Myocyte (in vitro differentiated cells): ENCODE measurements at places on chromosomes 7 and 10. TPM values are rescaled to one million over a fixed set of nuclear protein-coding genes. Genes with fewer than 3 reads are reported as not detected.

POLL gene
- 15.3 and 16.0 TPM in 2 replicates for total RNA-seq

DNA sequence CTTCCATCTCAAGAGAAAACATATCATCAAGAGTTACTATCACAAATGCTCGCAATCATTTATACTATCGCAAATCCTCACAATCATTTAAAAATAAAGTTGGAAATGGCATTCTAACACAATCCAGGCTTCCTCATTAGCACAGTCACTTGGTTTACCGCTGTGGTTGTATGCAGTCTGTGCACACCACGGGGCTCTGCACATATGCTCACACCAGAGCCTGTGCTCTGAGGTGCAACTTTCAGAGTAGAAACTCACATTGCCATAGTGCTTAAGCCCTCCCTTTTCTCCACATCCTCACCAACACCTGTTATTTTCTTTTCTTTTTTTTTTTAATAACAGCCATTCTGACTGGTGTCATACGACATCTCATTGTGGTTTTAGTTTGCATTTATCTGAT, 235.6 kb upstream of the KLF6 start:
- DNase-seq: no peak

DNA sequence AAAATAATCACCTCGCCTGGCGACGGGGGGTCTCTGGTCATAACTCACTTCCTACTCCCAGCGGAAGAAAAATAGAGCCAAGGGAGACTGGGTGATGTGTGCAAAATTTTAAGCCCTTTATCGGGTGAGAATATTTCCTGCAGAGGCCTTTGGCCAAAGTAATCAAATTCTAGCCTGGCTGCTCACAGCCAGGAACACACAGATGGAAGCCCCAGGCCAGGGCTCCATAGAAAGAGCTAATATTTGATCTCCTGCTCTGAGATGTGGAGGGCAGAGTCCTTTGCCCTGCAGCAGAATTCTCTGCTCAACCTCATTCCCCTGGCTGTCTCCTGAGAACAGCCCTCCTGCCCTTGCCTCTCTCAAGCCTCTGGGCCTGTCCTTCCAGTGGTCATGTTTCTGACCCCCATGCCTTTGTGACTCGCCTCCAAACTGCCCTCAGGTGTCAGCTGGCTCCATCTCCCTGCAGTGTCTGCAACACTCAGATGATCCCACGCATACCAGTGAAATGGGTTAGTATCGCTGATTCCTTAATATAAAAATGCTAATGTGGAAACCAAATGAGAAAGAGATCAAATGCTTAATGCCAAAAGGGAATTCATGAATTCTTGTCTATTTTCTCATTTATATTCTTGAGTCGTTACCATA, 34.5 kb downstream of the FRMD4A start:
- DNase-seq: peak; percentile 30

DNA sequence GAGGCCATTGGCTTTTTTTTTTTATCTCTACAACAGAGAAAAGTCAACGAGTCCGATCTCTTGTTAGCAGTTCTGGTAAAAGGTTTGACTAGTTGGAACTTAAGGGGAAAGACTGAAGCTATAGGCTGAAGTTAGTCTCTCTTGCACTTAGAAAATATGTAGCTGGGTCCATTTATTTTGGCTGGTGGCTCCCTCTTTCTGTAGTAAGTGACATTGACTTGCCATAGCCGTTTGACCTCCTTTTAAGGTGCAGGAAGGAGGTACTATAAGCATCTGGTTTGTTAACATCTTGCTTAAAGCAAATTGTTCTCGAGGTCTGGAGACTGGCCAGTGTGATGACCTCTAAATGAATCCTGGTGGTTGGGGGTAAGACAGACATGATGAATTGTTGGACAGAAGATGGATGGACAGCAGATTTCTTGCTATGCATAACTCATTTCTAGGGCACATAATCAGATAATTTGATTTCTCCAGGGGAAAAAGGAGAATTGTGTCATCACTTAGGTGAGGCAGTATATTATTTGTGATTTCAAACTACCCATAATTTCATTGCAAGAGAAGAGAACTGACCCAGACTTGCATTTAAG, 356.3 kb upstream of the GALNT17 start:
- DNase-seq: peak; percentile 41

- no peak for DNase-seq
Observed at GRCh38 chr7:39181398-39181797, 203.7 kb downstream of the POU6F2 start.
